ENCODE measurements at places on chromosomes 4 and X.

DNA sequence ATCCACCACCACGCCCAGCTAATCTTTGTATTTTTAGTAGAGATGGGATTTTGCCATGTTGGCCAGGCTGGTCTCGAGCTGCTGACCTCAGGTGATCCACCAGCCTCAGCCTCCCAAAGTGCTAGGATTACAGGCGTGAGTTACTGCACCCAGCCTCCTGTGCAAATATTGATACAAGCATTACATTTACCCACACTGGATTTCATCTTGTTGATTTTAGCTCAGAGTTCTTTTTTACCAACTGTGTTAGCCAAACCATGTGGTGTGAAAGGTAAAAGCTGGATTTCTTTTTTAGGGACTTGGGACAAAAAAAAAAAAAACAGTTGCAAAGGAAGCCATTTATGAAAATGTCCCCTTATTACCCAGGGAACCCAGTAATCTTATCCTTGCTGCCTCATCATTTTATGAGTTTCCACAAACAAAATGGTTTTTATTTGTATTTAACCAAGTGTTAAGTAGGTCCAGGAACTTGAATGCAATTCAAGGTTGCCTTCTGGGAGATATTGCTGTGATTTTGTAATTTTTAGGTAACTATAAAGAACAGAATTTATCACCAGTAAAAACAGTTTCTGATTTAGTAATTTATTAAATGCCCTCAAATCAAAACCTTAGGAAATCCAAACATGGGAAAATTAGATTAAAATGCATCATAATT lies 202.5 kb downstream of the PALLD start:
- DNase-seq: no peak

- no peak for DNase-seq
Measured at GRCh38 chr4:185779517-185779916, 32.5 kb downstream of the SORBS2 start.

DNA sequence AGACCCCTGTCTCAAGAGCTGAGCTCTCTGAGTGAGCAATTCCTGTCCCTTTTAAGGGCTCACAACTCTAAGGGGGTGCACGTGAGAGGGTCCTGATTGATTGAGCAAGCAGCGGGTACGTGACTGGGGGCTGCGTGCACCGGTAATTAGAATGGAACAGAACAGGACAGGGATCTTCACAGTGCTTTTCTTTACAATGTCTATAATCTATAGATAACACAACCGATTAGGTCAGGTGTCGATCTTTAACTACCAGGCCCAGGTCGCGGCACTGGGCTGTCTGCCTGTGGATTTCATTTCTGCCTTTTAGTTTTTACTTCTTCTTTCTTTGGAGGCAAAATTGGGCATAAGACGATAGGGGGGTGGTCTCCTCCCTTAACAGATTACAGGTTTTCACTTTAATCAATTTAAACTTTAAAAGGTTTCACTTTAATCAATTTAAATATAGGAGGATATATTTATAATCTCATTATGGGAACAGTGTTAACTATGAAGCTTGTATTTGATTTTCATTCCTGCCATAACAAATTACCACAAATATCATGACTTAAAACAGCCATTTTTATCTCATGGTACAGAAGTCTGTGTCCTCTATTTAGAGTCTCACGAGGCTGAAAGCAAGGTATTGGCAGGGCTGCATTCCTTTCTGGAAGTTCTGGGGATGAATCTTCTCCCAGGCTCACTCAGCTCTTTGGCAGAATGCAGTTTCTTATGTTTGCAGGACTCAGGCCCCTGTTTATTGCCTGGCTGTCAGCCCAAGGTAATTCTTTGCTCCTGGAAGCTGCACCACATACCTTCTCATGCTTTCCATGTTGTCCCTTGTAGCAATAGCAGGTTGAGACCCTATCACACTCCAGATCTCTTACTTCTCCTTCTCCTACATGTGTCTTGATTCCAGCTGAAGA lies 5.2 kb downstream of the SPATA4 start:
- no peak for DNase-seq

- no peak for DNase-seq
Measured at GRCh38 chr4:88897180-88897579, 159.8 kb downstream of the FAM13A start.

- DNase-seq: no peak
Measured at GRCh38 chr4:132651196-132651595, 497.9 kb upstream of the PCDH10 start.

GRCh38 chr4:18007625-18008024 lies 13.9 kb downstream of the LCORL start:
- DNase-seq: no peak

GRCh38 chrX:124125471-124125870 lies 164.0 kb downstream of the STAG2 start:
- no peak for DNase-seq

DNA sequence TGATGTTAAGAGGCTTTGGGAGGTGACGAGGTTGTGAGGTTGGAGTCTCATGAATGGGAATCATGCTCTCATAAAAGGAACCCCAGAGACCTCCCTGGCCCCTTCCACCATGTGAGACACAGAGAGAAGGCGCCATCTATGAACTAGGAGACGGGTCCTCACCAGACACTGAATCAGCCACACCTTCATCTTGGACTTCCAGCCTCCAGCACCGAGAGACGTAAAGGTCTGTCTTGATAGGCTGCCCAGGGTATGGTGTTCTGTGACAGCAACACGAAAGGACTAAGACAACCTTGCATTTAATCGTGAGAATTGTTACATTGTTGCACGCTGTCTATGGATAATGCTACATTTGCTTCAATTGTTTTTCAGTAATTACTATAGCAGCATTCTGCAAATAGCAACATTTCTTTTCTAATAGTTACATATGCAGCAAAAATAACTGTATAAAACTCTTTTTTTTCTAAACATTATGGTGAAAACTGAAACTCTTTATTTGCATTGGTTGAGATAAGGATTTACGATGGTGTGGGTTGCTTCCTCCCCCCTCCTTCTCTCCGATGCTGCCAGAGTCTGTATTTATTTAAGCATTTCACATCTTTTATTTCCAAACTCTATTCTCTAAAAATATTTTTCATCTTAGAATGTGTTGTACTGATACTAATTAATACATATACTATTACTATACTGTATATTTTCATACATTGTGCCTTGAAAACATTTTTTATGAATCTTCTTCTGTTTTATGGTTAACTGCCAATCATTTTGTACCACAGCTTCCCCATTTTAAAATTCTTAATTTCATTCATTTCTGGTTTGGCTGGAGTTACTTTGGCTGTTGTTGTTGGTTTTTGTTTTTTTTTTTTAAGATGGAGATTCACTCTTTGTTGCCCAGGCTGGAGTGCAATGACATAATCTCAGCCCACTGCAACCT lies 26.4 kb upstream of the AKAP17A start:
- DNase-seq: no peak

GRCh38 chr4:86543560-86544309 lies 50.4 kb upstream of the PTPN13 start:
- DNase-seq: no peak

DNA sequence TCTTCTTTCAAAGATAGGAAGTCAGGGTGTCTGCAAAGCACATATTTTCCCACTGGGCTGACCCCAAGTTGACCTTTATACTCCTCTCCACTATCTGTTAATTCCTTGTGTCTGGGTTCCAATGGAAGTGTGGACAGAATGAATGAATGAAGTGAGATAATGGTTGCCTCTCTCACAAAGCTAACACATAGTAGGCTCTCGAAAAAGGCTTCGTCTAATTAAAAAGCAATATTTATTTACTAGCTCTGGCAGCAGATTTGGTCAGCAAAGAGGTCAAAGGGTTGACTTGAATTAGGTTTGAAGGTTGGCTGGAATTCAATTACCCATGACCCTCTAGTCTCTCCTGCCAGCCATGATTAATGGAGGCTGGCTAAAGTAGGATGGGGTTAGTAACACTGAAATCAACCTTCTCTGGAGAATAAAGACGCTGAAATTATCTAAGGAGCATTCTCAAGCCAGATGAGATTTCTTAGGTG lies 280.3 kb upstream of the KLF3 start:
- no peak for DNase-seq

- no peak for DNase-seq
Measured at GRCh38 chr4:104044369-104044768, 324.6 kb upstream of the TACR3 start.

GRCh38 chr4:32321421-32321820 lies 1601.3 kb downstream of the PCDH7 start:
- DNase-seq: no peak

- DNase-seq: peak; percentile 44
Measured at GRCh38 chr4:5142726-5143125, 91.4 kb downstream of the STK32B start.

- no peak for DNase-seq
Measured at GRCh38 chrX:118174516-118175098, 58.0 kb upstream of the KLHL13 start.

GRCh38 chrX:103562801-103563200 lies 22.5 kb upstream of the TCEAL4 start:
- DNase-seq: no peak

DNA sequence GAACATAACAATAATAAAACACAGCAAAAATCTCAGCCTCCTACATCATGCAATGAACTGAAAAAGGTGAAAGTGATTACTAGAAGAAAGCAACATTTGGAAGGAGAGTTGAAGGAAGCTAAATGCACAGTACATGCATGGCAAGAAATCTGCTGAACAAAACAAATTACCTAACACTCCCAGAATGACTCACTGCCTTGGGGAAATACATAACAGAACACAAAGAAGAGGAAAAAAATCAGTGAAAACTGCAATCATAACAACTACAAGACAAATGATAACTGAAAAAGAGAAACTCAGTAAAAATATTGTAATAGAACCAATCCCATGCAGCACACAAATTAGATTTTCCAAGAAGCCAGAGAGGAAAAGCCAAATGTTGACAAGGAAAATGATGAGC lies 1513.2 kb downstream of the ARAP2 start:
- DNase-seq: no peak

DNA sequence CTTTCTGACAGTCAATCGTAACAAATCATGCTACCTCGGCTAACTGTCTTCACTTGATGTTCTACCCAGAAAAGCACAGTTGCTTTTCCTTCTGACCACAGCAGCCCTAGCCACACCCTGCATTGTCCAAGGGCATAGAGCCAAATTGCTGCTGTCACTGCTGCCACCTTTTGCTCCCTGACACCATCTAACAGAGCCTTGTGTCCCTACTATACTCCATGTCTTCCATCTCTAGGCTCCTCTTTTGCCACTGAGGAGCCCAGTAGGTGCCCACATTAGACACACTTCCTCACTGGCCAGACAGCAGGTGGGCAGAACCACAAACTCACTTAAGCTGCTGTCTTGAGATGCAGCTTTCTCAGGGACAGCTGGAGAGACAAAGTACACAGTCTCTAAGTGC lies 91.4 kb downstream of the ANXA3 start:
- DNase-seq: no peak

- DNase-seq: no peak
Measured at GRCh38 chrX:130109429-130110378, 593 bp downstream of the ELF4 start.

DNA sequence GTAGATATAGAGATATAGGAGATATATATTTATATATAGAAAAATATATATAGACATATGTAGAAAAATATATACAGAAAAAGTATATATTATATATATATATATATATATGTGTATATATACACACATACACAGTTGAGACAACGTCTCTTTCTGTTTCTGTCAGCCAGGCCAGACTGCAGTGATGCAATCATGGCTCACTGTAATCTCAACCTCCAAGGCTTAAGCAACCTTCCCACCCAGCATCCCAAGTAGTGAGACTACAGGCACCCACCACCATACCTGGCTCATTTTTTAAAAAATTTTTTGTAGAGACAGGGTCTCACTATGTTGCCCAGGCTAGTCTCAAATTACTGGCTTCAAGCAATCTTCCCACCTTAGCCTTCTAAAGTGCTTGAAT lies 426.3 kb downstream of the GPM6A start:
- DNase-seq: no peak

DNA sequence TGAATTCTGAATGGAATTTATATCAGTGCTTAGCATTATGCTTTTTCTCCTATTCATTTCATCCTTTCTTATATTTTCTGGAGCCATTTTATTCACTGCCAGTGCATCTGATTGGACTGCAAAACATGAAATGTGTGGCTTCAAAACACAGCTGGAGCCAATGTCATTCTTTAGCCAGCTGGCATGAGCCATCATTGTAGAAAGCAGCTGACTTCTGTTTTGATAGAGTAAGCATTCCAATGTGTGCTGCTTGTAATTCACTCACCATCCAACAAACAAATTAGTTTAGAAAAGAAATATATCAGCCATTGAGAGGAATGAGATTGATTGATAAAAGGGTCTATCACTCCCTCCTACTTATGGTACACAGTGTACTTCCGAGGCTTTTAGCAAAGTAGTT lies 2616.0 kb downstream of the ARAP2 start:
- DNase-seq: peak; percentile 53

GRCh38 chr4:152399246-152399645 lies 136.6 kb downstream of the FBXW7 start:
- peak; percentile 28 for DNase-seq

DNA sequence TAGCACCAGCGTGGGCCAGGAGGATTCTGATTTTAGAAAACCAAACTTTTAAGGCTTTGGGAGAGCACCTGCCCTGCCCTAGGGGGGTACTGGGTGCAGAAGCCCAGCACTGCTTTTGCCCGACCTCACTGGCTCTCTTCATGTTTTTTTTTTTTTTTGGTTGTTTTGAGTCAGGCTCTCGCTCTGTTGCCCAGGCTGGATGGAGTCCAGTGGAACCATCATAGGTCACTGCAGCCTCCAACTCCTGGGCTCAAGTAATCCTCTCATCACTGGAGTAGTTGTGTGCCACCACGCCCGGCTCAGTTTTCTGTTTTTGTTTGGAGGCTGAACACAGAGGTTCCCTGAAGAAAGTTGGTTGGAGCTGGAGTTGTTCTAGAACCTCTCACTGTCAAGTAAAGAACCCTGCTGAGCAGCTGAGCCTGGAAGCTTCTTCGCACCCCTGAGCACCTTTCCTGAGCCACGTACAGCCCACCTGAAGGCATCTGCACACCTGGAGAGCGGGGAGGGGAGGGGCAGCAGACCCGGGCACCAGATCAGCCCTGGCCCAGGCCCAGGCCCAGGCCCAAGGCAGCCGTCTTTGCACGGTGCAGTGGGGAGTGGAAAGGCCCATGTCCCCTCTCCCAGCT lies 49.5 kb downstream of the SHROOM2 start:
- DNase-seq: peak; percentile 2
